ENCODE measurements at places on chromosomes 12 and 14. TPM values are rescaled to one million over a fixed set of nuclear protein-coding genes. Genes with fewer than 3 reads are reported as not detected.

SLC17A8 gene
- not detected for total RNA-seq

MTRFR gene
- total RNA-seq = 12.9 TPM

CMA1 gene
- not detected for total RNA-seq

APOLD1 gene
- total RNA-seq = 3.8 TPM

RNASE7 gene
- total RNA-seq = not detected

NOP9 gene
- 41.3 TPM for total RNA-seq

PRIMA1 gene
- total RNA-seq = not detected

ORAI1 gene
- 16.2 TPM for total RNA-seq

KRT83 gene
- total RNA-seq = not detected

FAM186B gene
- 0.13 TPM for total RNA-seq

CLEC1B gene
- total RNA-seq = not detected

NOVA1 gene
- 2.1 TPM for total RNA-seq

BCDIN3D gene
- 3.1 TPM for total RNA-seq

LALBA gene
- not detected for total RNA-seq

HCFC2 gene
- 30.4 TPM for total RNA-seq

IL31 gene
- not detected for total RNA-seq

SLC8A3 gene
- total RNA-seq = 0.14 TPM

MGAT2 gene
- total RNA-seq = 127 TPM

FLRT2 gene
- total RNA-seq = 55.9 TPM

CALM1 gene
- 1,419 TPM for total RNA-seq

MLEC gene
- 98.9 TPM for total RNA-seq

DCN gene
- total RNA-seq = 1.4 TPM

PTPRR gene
- 0.74 TPM for total RNA-seq

KRT74 gene
- total RNA-seq = not detected

IFI27L2 gene
- 38.5 TPM for total RNA-seq

LTBP2 gene
- 122 TPM for total RNA-seq

TBX3 gene
- total RNA-seq = 0.81 TPM

SALL2 gene
- total RNA-seq = 0.79 TPM

ERBB3 gene
- 0.11 TPM for total RNA-seq

SBNO1 gene
- total RNA-seq = 39.8 TPM

WNT1 gene
- not detected for total RNA-seq

TTC7B gene
- 36.9 TPM for total RNA-seq

JPH4 gene
- total RNA-seq = not detected

BAZ2A gene
- total RNA-seq = 26.3 TPM

SERPINA9 gene
- not detected for total RNA-seq

KRT77 gene
- total RNA-seq = not detected
